Colonic mucosa (tissue), 4 donors: ENCODE measurements at places on chromosomes 5 and 9. TPM values are rescaled to one million over a fixed set of nuclear protein-coding genes. Genes with fewer than 3 reads are reported as not detected.

CYSRT1 gene
- total RNA-seq = not detected

GABRA1 gene
- not detected for total RNA-seq

LMNB1 gene
- total RNA-seq = 58.0 TPM

IL3 gene
- not detected for total RNA-seq

NR5A1 gene
- 0.82 TPM for total RNA-seq

ESM1 gene
- total RNA-seq = not detected
